ENCODE measurements at places on chromosomes 11 and 22. TPM values are rescaled to one million over a fixed set of nuclear protein-coding genes. Genes with fewer than 3 reads are reported as not detected.

GRCh38 chr11:35927682-35928081 is 16.2 kb upstream of the LDLRAD3 start:
- DNase-seq = no peak

GRCh38 chr11:76849376-76849775 is 11.3 kb upstream of the ACER3 start:
- no peak for DNase-seq

DNA sequence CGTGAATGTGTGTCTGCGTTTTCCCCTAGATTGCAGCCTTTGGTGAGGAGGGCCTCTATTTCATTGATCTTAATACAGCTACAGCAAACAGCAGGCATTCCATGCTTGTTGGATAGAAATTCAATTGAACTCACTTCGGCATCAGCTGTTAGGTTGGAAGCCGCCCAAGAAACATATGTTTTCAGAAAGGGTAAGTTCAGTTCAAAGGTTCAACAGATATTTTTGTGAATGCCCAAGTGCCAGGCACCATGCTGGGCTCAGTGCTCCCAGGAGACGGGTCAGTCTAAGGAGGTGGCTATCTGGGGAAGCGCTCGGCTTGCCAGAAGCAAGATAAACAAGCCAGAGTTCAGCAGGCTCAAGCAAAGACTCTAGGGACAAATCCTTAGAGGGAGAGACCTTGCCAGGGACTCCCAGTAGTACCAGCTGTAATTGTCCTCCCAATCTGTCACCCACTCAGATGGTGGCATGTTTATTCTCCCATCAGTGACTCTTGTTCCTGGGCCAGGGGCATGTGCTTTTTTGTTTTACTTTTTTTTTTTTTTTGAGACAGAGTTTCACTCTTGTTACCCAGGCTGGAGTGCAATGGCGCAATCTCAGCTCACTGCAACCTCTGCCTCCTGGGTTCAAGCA is 64.5 kb upstream of the LARGE1 start:
- DNase-seq = no peak

- DNase-seq = no peak
Observed at GRCh38 chr22:50245214-50246072, 620 bp upstream of the TUBGCP6 start.

GRCh38 chr11:78300108-78300839 is 111.6 kb downstream of the USP35 start:
- DNase-seq = no peak

DNA sequence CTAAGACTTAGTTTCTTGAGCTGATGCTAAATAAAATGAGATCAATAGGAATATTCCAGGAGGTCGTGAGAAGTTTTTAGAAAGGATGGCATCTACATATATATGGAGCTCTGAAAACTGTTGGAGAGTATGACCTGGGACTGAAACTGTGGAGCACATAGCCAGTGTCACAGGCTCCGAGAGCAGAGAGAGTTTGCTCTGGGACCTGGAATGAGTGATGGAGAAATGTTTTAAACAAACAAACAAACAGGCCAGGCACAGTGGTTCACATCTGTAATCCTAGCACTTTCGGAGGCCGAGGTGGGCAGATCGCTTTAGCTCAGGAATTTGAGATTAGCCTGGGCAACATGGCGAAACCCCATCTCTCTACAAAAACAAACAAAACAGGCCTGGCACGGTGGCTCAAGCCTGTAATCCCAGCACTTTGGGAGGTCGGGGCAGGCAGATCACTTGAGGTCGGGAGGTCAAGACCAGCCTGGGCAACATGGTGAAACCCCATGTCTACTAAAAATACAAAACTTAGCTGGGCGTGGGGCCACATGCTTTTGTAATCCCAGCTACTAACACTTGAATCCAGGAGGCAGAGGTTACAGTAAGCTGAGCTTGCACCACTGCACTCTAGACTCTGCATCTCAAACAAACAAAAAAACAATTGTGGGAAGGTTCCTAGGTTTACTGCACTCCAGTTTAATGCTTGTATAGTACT is 67.1 kb downstream of the SLC35F2 start:
- DNase-seq = no peak

GRCh38 chr11:11843211-11843621 is 1.4 kb downstream of the USP47 start:
- peak; percentile 45 for DNase-seq

- no peak for DNase-seq
Observed at GRCh38 chr11:2551131-2551530, 106.3 kb downstream of the KCNQ1 start.

The SCT gene
- 61.8 TPM for polyA plus RNA-seq

The POU2F3 gene
- 0.09 TPM for polyA plus RNA-seq

- no peak for DNase-seq
Observed at GRCh38 chr11:126630893-126631798, 275.7 kb downstream of the ST3GAL4 start.

GRCh38 chr11:77088236-77089003 is 14.2 kb upstream of the OMP start:
- no peak for DNase-seq

- peak; percentile 98 for DNase-seq
Observed at GRCh38 chr11:66344550-66345315, at the start of gene BRMS1. Gene BRMS1 (minus strand): TSS chr11:66345104. CDS start chr11:66342234, 2,870 bp downstream.

DNA sequence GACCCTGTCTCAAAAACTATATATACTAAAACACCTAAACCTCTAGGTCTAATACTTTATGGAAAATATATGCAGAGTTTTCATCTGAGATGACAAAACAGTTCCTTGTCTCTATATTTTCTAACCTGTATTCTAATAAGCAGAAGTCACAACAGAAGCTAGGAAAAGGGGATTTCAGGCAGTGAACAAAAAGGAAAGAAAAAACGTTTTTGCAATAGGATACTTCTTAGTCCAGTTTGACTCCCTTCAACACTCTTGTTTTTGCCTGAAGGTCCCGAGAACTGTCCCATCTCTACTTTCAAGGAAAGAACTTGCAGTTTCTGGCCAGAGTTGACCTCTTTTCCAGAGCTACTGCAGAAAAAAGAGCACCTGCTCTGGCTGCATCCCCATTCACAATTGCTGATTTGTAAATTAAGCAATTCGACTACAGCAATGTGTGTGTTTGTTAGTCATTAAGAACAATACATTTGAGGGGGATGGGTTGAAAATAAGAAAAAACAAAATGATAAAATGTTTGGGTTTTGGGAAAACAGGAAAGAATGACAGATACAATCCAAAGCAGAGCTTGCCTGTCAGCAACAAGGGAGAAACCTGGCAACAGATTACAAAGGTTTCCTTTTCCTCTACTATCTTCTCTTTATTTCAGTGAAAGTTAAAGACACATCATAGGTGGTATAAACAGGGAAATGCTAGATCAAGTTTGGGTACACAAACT is 160.0 kb downstream of the FCHSD2 start:
- DNase-seq = no peak

The SOX6 gene
- polyA plus RNA-seq = 16.1 TPM

DNA sequence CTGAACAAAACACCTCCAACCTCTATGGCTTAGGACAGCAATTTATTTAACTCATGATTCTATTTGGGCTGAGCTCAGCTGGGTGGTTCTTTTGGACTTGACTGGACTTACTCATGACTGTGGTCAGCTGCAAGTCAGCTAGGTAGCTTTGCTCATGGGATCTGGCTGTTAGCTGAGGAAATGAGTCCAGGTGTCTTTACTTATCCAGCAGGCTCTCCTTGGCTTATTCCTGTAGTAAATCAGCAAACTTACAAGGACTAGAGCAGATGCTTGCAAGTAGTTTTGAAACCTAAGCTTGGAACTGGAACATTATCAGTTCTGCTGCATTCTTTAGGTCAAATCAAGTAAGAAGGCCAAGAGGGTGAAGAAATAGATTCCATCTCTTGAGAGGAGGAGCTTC is 8.0 kb upstream of the HIKESHI start:
- no peak for DNase-seq

The SPON1 gene
- 17.0 TPM for polyA plus RNA-seq

The PKP3 gene
- polyA plus RNA-seq = 0.14 TPM

DNA sequence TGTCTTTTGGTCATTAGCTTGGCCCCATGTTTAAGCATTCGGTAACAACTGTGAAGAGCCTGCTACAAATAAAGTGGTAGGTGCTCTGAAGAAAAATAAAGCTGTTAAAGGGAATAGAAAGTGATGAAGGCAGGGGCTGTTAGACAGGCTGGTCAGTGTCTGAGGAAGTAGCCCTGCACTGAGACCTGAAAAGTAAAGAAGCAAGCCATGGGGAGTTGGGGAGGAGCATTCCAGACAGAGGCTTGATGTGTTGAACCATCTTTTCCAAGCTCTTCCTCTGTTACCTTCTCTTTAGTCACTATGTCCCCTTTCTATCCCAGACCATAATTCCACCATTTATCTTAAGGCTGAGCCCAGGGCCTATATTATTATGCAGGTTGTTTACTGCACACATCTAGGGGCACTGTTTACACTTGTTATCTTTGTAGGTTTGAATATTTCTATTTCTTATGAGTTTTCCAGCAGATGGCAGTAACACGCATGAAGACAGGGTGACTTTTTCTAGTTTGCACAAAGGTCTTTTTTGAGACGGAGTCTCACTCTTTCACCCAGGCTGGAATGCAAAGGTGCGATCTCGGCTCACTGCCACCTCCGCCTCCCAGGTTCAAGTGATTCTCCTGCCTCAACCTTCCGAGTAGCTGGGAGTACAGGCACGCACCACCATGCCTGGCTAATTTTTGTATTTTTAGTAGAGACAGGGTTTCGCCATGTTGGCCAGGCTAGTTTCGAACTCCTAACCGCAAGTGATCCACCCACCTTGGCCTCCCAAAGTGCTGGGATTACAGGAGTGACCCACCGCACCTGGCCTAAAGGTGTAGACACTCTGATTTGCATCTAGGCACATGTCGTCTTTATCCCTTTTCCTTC is 23.0 kb downstream of the ZFTA start:
- DNase-seq = peak; percentile 44

The VPREB3 gene
- 0.84 TPM for polyA plus RNA-seq

The SHANK2 gene
- 2.1 TPM for polyA plus RNA-seq

DNA sequence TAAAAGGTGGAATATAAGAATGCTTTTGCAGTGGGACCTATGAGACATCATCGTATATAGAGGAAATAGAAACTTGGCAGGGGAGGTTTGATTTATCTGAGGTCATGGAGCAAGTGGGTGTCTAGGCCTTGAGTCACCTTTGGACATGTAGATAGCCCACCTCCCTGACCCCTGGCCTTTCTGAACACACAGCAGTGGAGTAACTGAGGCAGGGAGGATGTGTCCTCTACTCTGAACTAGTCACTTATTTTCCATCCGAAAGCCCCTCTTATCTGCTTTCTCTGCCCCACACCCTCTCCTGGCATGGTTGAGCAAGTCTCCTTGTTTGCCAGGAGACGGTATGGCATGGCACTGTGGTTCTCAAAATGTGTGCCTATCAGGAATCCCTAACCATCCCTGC is 7.9 kb downstream of the CD82 start:
- DNase-seq = no peak

GRCh38 chr11:33957304-33957917 is 65.5 kb upstream of the LMO2 start:
- DNase-seq = no peak

GRCh38 chr22:38006906-38007305 is 22.6 kb upstream of the SOX10 start:
- no peak for DNase-seq

GRCh38 chr11:67674442-67674871 is at the start of gene ALDH3B2:
Gene ALDH3B2 (minus strand): TSS chr11:67674623. CDS start chr11:67666935, 7,688 bp downstream.
- DNase-seq = no peak

The TSSK2 gene
- polyA plus RNA-seq = 0.31 TPM

DNA sequence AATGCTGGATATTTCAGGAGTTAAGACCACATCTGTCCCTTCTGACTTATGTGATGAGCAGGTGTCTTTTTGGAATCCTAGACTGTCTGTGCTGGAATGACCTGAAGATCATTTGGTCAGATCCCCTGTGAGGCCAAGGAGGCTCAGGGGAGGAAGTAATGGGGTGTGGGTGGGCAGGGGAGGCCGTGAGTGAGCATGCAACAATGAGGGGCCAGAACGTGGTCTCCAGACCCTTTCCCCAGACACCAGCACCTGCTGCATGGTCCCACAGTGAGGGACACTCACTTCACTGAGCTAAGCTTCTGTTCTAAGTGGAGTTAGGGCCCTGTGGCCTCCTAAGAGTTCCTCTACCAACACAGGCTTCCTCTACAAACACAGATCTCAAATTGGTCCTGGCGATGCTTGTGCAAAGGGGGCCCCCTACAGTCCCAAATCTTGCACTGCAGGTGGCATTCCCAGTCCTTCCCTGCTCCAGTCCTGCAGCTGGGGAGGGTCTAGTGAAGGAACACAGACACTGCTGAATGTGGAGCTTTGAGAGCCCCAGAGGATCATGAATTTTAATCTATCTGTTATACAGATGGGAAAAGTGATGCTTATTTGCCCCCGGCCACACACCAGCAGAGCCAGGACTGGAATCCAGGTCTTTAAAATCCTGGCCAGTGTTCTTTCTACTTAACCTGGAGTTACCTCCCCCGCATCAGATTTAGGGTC is 7.4 kb downstream of the USP2 start:
- peak; percentile 86 for DNase-seq

DNA sequence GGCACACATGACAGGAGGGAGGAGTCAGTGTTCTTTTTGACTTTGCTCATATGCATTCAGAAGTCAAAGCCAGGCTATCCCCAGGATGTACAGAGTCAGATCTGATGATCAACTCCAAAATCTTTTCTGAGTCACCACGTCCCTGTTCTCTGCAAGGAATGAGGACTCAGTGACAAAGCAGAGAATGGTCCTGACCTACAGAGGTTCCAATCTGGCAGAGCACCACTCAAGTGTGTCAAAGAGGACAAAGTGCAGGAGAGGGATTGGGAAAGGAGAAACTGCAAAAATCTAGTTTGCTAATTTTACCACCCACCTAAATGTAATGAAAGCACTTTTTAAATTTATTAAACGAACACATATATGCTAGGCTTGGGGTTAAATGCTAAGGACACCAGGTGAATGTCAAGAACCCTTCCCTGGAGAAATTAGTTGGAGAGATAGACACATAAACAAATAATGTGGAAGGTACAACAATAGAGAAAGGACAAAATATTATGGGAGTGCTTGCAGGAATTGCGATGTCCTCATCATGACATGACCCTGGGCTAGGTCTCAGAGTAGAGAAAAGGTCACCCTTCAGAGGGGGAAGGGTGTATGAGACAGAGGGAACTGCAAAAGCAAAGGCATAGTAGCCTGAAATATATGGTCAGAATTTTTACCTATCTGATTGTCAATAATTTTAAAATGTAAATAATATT is 56.3 kb downstream of the MTNR1B start:
- DNase-seq = no peak

The CCDC116 gene
- polyA plus RNA-seq = 0.19 TPM

DNA sequence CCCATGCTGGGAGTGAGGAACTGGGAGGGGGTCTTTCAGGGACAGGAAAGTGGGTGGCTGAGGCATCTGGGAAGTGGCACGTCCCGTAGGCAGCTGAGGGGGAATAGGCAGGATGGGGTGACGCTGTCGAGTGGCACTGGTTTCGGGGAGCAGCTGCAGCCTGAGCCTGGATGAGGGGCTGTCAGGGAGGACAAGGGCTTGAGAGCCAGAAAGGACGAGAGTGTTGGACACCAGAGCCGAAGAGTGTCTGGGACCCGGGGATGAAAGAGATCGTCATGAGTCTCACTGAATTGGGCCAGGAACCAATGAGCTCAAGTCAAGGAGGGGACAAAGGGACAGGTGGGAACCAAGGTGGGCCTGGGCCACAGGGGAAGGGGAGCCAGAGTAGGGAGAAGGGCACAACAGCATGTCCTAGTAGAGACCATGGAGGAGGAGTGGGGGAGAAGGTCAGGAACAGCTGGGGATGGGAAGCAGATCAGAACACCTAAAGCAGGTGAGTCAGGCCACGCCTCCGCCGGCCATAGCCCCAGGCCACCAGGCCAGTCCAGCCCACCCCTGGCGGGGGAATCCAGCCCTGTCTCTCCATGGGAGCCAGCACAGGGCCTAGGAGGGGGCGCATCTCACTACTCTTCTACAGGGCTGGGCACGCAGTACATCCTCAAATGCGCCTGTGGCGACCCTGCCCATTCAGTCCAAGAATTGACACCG is 4.2 kb downstream of the RAB3IL1 start:
- DNase-seq = peak; percentile 2
